HEK293T (cell line): ENCODE measurements at places on chromosomes 16 and 17.

DNA sequence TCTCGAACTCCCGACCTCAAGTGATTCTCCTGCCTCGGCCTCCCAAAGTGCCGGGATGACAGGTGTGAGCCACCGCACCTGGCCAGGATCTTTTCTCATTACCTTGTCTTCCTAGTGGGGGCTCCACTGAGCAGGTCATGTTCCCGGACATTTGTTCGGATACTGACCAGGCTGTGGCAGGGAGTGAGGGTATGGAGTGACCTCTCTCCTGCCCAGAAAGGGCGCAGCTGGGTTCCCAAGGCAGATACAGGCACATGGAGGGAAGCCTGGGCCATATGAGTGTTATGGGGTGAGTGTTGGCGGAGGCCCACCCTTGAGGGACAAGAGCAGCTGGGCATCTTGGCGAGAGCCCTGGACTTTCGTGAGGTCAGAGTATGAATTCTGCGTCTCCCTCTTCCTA lies 5.5 kb downstream of the SERPINF1 start:
- DNase-seq: no peak

- DNase-seq: no peak
Measured at GRCh38 chr17:6422654-6423241, 12.2 kb downstream of the AIPL1 start.

DNA sequence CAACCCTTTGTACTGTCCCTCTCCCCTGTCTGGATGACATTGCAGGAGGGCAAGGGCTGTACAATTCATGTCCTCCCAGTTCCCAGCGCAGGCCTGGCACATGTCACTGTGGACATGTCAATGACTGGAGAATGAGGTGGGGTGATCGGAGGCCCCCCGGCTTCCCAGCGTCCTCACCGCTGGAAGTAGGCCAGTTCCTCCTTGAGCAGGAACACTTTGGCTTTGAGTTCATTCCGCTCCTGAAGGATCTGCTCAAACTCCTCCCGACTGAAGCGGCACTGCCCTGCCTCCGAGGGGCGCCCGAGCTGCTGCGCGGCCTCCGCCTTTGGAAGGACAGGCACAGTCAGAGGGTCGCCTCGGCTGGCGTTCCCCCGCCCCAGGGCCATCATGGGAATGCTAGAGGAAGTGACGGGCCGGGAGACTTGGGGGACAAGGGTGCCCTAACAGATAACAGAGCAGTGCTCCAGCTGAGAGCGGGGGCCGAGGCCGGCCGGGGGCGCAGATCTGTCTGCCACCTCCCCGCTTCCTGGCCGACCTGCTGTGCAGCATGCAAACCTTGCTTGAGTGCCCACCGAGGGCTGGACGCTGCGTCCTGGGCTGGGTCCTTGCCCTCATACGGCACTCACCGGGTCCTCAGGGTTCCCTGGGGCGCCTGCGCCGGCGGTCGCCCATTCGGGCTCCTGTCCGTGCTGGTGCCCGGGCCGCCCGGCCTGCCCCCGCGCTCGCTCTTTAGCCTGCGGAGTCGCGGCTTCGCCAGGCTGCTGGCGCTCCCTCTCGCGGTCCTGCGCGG lies 1.3 kb downstream of the RILP start:
- DNase-seq: peak; percentile 43

- no peak for DNase-seq
Measured at GRCh38 chr16:88814144-88814502, 2.4 kb upstream of the APRT start.

GRCh38 chr16:86427433-86427851 lies 82.9 kb upstream of the FOXF1 start:
- DNase-seq: no peak

GRCh38 chr17:12554251-12554650 lies 111.4 kb upstream of the MYOCD start:
- no peak for DNase-seq

DNA sequence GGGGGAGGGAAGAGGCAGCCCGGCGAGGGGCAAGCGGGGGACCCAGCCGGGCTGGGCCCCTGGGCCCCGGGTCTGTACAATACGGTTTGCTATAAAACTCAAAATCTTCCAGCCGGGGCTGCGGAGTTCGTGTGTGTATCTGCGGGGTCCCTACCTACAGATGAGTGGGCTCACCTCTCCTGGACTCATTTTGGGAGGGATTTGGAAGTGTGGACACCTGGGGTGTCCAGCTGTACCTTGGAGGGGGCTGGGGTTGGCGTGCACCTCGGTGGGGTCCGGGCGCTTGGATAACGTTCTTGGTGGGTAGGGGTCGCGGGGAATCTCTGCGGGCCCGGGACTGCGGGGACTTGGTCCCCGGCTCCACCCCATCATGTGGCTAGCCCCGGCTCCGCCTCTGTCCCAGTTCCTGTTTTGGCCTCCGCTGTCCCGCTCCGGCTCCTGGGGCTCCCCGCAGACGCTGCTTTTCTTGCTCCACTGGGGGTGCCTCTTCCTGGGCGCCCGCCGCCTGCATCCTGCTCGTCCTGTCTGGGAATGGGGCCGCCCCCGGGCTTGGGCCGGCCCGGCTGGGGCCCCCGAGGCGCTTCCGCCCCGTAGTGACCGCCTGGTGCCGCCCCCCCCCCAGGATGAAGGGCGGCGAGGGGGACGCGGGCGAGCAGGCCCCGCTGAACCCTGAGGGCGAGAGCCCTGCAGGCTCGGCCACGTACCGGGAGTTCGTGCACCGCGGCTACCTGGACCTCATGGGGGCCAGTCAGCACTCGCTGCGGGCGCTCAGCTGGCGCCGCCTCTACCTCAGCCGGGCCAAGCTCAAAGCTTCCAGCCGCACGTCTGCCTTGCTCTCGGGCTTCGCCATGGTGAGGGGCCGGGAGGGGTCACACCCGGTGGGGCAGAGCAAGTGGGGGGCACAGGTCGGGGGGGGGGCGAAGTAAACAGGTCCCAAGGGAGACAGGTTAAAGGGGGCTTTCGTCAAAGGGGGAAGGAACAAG lies at the start of gene ORAI3:
Gene ORAI3 (plus strand): TSS at position 402 of the 983 bp plus-strand sequence. CDS start 222 bp downstream, at position 624.
- peak; percentile 69 for DNase-seq

GRCh38 chr17:71427801-71428200 lies 693.0 kb upstream of the SOX9 start:
- no peak for DNase-seq

GRCh38 chr17:3474212-3474611 lies 1.6 kb upstream of the ASPA start:
- no peak for DNase-seq

GRCh38 chr17:10126276-10126615 lies 72.2 kb downstream of the GAS7 start:
- no peak for DNase-seq

DNA sequence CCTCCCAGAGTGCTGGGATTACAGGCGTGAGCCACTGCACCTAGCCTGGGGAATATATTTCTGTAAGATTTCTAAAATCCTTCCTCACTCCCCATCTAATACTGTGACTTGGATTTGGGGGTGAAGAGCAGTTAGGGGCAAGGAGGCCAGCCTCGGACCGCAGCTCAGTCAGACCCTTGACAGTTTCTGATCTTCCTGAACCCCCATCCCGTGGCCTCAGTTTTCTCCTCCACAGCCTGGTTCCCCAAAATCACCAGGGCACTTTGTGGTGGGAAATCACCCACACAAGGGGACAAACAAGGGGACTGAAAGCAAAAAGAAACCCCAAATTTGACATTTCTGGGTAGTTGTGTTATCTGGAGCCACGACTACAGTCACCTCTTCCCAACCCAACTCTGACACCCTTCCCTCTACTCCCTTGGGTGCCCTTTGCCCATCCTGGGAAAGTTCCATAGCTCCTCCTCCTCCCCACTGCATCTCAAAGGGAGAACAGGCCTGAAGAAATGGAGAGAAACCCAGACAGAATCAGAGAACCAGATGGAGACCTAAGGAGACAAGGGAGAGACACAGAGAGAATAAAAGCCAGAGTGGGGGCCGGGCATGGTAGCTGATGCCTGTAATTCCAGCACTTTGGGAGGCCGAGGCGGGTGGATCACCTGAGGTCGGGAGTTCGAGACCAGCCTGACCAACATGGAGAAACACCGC lies 2.8 kb upstream of the STAT5A start:
- no peak for DNase-seq

- no peak for DNase-seq
Measured at GRCh38 chr17:79201536-79202227, 127.1 kb downstream of the ENGASE start.

DNA sequence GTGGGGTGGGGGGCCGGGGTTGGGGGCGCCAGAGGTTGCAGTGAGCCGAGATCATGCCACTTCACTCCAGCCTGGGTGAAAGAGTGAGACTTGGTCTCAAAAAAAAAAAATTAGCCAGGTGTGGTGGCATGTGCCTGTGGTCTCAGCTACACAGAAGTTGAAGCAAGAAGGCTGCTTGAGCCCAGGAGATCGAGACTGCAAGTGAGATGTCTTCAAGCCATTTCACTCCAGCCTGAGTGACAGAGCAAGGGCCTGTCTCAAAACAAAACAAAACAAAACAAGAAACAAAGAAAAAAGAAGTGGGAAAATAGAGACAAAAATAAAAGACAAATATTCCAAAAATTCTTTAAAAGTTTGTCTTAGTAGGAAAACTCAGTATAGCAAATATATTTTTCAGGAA lies 135.1 kb upstream of the CORO6 start:
- DNase-seq: no peak

- DNase-seq: no peak
Measured at GRCh38 chr17:67390646-67391361, 13.7 kb downstream of the PITPNC1 start.

DNA sequence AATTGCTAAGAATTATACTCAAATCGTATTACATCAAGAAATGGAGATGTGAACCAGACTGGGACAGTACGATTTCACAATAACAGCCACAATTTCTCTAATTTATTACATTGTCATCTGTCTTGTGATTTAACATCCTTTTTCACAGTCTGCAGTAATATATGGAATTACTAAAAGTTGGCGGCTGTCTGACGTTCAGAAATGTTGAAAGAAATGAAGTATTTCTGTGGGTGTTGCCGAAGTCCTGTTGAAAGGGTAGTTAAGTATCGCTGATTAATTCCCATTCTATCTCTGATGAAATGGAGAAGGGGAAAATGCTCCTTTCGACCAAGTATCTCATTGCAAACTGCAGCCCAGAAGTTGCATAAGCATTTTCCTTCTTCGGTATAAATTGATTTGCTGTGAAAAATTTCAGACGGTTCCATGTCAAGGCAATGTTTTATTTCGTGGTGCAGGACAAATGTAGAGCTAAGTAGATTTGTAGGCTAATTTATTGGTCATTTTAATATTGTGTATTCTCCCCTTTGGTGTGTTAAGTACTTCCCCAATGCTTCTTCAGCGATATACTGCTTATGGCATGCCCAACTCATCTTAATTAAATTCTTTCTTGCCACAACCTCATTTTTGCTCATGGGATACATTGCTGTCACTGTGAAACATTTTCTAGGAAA lies 775.2 kb upstream of the RBFOX1 start:
- DNase-seq: no peak

DNA sequence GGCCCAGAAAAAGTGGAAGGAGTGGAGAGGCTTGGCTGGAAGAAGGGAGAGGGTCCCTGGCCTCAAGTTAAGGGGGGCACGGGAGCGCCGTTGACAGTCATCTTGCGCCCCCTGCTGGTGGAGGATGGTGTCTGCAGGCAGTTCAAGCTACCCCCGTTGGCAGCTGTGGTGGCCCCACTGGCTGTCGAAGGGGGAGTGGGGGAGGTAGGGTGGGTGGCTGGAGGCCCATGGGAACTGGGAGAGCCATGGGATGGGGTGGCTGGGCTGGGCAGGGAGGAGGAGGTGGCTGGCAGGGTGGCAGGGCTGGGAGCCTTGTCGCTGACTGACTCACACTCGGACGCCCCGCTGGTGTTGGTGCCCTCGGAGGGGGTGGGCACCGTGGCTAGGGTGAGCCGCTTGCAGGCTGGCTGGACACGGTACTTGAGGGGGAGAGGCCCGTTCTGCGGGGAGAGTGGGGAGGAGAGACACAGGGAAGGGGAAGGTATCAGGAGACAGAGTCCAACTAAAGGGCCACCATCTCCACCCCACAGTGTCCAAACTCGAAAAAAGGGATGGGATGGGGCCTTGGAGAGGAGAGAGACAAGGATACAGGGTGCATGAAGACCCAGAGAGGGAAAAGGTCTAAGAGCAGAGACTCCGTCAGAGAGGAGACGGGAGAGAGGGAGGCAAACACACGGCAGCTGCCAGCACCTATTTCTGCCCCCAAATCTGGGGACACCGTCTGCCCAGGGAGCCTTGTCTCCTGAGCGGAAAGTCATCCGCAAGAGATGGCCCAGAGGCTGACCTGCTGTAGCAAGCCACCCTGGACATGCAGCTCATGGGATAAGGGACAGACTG lies 5.2 kb downstream of the CISD3 start:
- DNase-seq: peak; percentile 68

DNA sequence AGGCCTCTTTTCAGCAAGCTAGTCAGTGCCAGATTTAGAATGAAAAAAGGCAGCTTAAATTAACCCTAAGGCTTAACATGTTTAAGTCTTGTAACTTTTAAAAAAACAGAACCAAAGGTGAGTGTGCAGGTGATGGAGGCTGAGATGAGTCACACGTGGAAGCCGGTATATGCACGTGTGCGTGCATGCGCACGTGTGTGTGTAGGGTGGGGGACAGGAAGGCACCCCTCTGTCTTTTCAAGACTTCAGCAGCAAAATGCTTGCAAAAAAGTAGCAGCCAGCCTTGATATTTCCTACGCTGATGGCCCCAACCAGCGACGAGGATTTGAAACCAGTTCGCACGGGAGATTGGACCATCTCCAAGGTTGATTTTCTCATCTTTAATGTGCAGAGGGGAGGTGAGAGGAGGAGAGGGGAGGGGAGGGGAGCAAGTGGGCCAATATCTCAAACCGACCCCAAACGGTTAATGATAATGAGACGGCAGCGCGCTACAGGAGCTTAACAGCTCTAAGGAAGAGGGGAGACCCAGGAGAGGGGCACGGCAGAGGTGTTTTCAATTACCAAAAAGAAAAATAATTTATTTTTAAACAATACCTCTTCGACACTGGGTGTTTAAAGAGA lies 154.7 kb downstream of the ZNF423 start:
- DNase-seq: no peak

DNA sequence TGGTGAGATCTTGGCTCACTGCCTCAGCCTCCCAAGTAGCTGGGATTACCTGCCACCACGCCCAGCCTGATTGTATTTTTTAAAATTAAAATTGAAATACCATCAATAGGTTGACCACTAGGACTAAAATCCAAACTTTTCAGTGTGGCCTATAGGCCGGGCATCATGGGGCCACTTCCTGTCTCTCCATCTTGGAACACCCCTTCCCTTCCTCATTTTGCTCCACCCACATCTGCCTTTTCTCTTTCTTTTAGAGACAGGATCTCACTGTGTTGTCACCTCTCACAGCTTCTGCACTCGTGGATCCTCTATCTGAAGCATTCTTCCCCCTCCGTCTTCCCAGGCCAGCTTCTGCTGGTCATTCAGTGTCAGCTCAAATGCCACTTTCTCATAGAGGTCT lies 57.0 kb downstream of the BMERB1 start:
- DNase-seq: no peak

GRCh38 chr17:51725185-51725584 lies 433.3 kb downstream of the CA10 start:
- no peak for DNase-seq

- no peak for DNase-seq
Measured at GRCh38 chr17:76079956-76080767, 1.2 kb downstream of the ZACN start.
